Activated CD4-positive, alpha-beta T cell treated with anti-CD3 and anti-CD28 coated beads, Interleukin-10, Interleukin-2, amounts not matched to agents 100 ng/mL and 50 ng/mL, durations not matched to agents 16 hours and 8 hours (primary cell): ENCODE measurements at places on chromosomes 3 and 15.

DNA sequence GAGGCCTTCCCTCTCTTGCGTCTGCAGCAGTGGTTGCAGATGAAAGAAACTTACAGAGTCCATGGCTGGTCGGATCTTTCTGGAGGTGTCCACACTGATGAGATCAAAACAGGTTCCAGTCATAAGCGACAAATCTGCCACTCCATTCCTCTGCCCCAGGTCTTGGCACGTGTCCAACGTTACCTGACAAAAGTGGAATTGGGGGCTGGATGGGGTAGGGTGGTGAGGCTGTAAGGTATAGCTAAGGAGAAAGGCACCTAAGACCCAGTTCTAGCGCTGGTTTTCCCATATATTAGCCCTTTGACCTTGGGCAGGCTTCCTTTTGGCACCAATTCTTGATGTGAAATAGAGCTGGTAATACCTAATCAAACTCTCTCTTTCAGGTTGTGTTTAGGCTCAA is 11.0 kb downstream of the FAM43A start:
- DNase-seq = no peak

DNA sequence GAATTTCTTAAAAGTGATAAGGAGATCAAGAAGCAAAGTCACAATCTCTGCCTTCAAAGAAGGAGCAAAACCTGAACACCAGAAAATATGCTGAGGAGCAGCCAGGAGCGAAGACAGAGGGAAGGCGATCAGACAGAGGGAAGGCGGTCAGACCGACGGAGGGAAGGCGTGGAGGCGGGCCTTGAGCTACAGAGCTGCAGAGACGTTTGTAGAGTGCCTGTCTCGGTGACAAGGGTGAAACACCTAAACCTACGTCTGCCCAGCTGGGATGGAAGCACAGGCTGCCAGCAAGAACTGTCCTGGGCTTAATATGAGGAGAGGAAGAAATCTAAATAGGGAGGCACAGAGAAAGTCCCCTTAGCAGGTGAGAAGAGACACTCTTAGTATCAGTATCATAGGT is 476.0 kb downstream of the OCA2 start:
- DNase-seq = no peak

DNA sequence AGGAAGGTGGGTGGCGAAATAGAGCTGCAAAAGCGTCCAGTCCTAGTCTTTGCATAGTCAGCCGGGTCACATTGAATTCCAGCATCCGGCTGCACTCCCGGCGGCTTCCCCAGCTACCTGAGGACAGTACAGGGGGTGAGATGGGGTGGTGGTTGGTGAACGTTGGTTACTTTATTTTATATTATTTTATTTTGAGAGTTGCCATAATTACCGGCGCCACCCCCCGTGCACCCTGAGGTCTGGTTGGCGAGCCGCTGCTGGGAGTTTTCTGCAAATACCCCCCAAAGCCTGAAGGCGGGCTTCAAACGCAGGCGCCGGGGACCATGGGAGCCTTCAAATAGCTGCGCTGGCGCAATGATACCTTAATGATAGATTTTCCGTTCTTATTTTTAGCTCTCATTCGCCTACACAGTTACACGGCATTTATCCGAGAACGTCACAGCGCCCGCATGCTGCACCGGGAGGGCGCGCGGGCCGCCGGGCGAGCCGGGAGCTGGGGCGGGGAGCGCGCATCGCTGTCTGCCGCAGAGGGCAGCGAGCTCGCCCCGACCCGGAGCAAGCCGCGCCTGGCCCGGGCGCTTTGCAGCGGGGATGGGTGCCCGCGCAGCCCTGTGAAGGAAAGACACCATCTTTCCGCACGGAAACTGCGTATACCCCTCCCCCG is 756 bp upstream of the RASGRF1 start:
- peak; percentile 9 for DNase-seq

DNA sequence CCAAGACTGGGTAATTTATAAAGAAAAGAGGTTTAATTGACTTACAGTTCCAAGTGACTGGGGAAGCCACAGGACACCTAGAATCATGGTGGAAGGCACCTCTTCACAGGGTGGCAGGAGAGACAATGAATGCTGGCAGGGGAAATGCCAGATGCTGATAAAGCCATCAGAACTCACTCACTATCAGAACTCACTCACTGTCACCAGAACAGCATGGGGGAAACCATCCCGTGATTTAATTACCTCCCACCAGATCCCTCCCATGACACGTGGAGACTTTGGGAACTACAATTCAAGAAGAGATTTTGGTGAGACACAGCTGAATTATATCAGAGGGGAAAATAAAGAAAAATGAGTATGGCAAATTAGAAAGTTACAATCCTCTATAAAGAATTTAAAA is 310.9 kb downstream of the BCHE start:
- no peak for DNase-seq

GRCh38 chr3:48697952-48698351 is 12.2 kb upstream of the NCKIPSD start:
- DNase-seq = no peak

DNA sequence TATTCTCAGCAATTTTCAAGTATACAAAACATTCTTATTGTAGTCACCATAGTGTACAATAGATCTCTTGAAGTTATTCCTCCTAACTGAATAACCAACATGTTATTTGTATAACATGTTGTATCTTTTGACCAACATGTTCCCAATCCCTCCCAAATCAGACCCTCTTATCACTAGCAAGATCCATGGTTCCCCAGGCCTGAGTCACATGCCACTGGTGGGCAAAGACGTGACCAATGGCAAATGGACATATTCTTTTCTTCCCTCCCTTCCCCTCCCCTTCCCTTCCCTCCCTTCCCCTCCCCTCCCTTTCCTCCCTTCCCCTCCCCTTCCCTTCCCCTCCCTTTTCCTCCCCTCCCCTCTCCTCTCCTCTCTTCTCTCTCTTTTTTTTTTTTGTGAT is 45.4 kb downstream of the AMOTL2 start:
- DNase-seq = no peak

GRCh38 chr15:22808240-22808639 is 21.8 kb downstream of the NIPA1 start:
- no peak for DNase-seq

- no peak for DNase-seq
Observed at GRCh38 chr15:99070208-99070607, 34.7 kb upstream of the SYNM start.
